ENCODE measurements at places on chromosomes 16 and 17.
A peak's percentile ranks its signal among the peaks of the same experiment; 100 is the strongest.

GRCh38 chr16:2299915-2300192 is 31.9 kb upstream of the RNPS1 start:
- DNase-seq: no peak

GRCh38 chr16:78300469-78300868 is 201.0 kb downstream of the WWOX start:
- no peak for DNase-seq

DNA sequence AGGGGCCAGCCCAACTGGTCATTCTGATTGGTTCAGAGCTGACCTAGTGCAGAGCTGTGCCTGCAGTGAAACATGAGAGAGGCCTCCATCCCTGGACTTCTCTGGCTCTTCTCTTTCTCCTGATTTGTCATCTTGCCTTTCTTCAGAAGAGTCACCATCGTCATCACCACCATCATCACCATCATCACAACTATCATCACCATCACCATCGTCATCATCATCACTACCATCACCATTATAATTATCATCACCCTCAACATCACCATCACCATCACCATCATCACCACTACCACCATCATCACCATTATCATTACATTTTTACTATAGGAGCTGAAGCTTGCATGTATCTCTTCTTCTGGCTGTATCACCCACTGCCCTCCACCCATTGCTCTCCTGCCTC is 94.5 kb upstream of the FAM20A start:
- DNase-seq: no peak

GRCh38 chr17:3610523-3610922 is 1.3 kb upstream of the TRPV1 start:
- no peak for DNase-seq

GRCh38 chr17:7915611-7916384 is at the start of gene RNF227:
TSS of gene RNF227 (minus strand) at chr17:7916289. CDS start at chr17:7916195, 94 bp downstream.
- peak; percentile 87 for DNase-seq

GRCh38 chr17:64024781-64025731 is 4.6 kb upstream of the ICAM2 start:
- no peak for DNase-seq
